Common myeloid progenitor, CD34-positive (primary cell): ENCODE measurements at places on chromosomes 6 and 20.

GRCh38 chr6:132464538-132465256 lies 48.2 kb downstream of the STX7 start:
- DNase-seq, result no peak

- no peak for DNase-seq
Observed at GRCh38 chr6:82216549-82216948, 31.0 kb downstream of the IBTK start.

GRCh38 chr20:19916531-19917485 lies 100.4 kb upstream of the NAA20 start:
- DNase-seq, result no peak

- DNase-seq, result no peak
Observed at GRCh38 chr6:88972504-88973423, 9.3 kb upstream of the RNGTT start.
